ENCODE measurements at places on chromosomes 1 and 21.

GRCh38 chr1:207495801-207496792 lies at the start of gene CR1:
CR1 (plus strand) TSS chr1:207496157; CDS start chr1:207496268, 111 bp downstream.
- H3K27me3 ChIP-seq: peaks cover 100% of the 10 kb centered on the region
- DNase-seq: peak; percentile 36
- H3K4me3 ChIP-seq: peak within 1 kb of the TSS; percentile 61
- H3K36me3 ChIP-seq: no peaks in the 10 kb centered on the region
- peak within 1 kb of the TSS; percentile 54 for H3K27ac ChIP-seq

DNA sequence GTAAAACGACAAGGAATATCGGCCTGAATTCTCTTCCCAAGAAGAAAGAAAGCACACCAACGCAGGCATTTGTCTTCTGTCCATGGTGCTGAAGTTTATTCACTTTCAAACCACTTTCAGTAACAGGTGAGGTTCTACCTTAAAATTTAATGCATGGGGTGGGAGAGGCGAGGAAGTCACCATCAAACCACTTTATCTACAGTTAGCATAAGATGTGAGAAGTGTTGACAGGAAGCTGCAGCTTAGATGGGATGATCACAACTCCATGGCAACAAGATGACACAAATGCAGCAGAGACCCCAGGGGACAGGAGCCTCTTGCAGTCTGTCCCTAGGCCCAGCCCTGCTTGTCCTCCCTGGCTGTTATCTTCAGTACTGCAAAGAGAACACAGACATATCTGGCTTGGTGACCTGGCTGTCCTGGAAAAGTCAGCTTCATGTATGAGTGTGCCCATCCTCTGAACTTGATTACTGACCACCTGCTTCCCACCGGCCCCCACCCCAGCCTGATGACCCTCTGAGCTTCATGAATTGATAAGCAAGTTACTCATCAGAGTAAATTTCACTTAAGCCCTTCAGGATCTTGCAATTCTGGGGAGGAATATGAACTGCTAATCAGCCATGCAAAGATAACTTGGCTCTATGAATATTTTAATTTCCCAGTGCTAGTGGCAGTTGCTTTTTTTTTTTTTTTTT lies 1.8 kb downstream of the NPPA start:
- no peak overlapping the region for H3K27ac ChIP-seq
- no peak for DNase-seq

GRCh38 chr1:109655615-109656519 lies at the start of gene GSTM4:
GSTM4 (plus strand) TSS chr1:109656099; CDS start chr1:109656390, 291 bp downstream.
- H3K27me3 ChIP-seq: no peaks in the 10 kb centered on the region
- H3K4me1 ChIP-seq: peaks cover 40% of the 10 kb centered on the region
- peak; percentile 92 for DNase-seq
- peak within 1 kb of the TSS; percentile 68 for H3K4me3 ChIP-seq
- H3K36me3 ChIP-seq: peaks cover 25% of the 10 kb centered on the region
- H3K27ac ChIP-seq: peak within 1 kb of the TSS; percentile 87

DNA sequence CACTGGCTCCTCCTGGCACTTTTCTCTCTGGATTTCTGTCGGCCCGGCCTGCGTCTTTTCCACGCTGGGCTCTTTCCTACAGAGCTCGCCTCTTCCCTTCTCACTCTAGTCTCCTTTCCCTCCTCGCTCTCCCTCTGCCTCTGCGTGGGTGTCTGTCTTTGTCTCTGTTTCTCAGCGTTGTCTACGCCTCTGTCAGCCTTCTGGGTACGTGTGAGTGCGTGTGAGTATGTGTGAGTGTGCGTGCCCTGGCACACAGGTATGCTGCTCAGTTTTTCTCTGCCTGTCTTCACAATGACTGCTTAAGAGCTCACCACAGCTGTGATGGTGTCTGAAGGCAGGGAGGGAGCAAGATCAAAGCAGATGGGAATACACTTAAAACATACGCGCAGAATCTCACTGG lies 77.7 kb downstream of the KIRREL1 start:
- H3K4me1 ChIP-seq: peaks cover 63% of the 10 kb centered on the region
- DNase-seq: no peak
- H3K36me3 ChIP-seq: no peaks in the 10 kb centered on the region
- H3K27ac ChIP-seq: no peak overlapping the region
- H3K4me3 ChIP-seq: no peak overlapping the region

All from left ventricle myocardium inferior (tissue), 1 donor.